NCI-H1417 (cell line): ENCODE measurements at places on chromosomes 5 and 9.

- DNase-seq, result no peak
Observed at GRCh38 chr5:82799361-82800077, 277.7 kb downstream of the TMEM167A start.

GRCh38 chr5:87653242-87653641 lies 240.5 kb upstream of the CCNH start:
- no peak for DNase-seq

GRCh38 chr5:14880688-14881087 lies 9.1 kb upstream of the ANKH start:
- DNase-seq, result no peak

DNA sequence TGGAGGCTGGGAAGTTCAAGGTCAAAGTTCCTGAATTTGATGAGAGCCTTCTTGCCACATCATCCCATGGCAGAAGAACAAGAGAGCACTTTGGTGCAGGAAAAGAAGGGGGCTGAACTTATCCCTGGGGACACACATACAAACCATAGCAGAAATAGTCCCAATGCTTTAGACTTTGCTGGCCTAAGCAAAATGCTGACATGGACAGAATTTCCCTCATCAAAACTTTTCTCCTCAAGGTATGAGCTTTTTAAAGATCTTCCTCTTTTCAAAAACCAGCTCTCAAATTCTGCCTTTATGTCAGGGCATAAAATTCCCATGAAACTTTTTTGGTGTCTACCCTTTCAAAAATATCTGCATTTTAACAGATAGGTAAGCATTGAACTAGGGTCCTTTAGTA lies 341.8 kb upstream of the SMARCA2 start:
- no peak for DNase-seq

GRCh38 chr9:32738501-32739172 lies 44.7 kb upstream of the TMEM215 start:
- DNase-seq, result no peak
